GM13977 (cell line): ENCODE measurements at places on chromosomes 7 and 10.

DNA sequence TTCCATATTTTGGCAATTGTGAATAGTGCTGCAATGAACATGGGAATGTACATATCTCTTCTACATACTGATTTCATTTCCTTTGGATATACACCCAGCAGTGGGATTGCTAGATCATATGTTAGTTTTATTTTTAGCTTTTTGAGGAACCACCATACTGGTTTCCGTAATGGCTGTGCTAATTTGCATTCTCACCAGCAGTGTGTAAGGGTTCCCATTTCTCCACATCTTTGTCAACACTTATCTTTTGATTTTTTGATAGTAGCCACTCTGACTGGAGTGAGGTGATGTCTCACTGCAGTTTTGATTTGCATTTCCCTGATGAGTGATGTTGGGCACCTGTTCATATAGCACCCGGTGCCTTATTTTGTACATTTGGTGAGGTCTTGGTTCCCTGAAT, 519.6 kb downstream of the REEP3 start:
- DNase-seq, result no peak

DNA sequence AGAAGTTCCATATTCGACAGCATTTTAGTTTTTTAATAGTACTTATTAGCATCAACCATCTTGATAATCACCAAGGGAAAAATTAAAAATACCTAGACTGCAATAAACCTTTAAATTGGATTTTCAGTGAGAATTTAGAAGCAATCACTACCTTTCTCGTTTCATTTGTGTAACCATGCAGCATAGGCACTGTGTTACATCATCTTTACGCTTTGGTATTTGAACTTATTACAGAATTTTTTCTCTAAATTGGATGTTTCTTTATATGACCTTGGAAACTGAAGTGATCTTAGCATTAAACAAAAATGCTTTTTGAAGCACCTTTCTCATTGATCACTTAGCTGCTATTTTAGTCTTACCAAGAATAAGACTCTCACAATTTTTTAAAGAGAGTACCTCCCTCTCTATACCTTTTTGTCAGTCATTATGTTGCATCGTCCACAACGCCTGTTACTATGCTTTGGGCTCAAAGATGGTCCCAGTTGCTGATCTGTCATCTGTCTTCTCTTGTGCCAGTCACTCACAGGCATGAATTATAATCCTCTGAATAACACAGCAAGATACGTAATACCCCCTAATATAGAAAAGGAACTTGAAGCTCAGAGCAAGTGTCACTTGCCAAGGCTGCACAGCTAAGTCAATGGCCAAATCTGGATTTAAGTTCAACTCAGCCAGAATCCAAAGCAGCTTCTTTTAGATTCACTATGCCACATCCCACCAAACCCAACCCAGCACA, 19.6 kb upstream of the ASCC1 start:
- no peak for DNase-seq

DNA sequence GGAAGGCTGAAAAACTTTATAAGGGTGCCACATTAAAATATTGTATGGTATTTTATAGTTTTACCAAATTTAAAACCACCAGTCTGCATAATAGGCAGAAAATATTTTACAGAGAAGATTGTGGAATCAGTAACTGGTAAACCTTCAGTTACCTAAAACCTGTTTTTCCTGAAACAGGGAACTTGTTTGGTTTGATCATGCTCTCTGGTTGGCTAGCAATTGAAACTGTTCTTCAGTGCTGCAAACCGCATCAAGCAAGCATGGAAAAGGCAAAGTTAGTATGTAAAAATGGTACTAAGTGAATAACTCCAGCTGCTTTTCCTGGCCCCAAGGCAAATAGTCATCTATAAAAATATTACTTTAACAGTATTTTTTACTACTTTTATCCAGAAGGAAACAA, 316.9 kb upstream of the LRRN3 start:
- no peak for DNase-seq

DNA sequence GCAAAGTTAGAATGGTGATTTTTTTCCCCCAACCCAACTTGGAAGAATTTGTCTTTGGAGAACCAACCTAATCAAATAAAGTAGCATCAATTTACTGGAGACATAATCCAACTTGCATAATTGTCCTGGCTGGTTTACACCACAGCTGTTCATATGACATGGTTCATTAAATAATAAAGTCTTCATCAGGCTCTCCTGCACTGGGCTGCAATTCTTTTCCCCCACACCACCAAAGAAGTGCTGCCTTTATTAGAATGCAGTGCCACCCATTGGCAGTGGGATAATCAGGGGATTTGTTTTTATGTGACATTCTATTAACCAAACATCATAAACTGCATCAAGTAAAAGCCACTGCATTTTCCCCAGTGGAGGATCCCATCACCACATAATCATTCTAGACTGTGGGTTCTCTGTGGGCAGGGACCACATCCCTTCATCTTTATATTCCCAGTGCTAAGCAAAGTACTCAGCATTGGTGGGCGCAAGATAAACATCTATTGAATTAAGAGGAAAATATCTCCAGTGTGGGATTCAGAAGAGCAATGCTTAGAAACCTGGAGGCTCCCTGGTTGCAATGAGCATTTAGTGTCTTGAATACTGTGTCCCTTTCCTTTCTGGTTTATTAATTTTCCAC, 322.0 kb downstream of the KCNMA1 start:
- DNase-seq, result no peak

- no peak for DNase-seq
Measured at GRCh38 chr7:13041368-13041988, 354.0 kb downstream of the ARL4A start.

DNA sequence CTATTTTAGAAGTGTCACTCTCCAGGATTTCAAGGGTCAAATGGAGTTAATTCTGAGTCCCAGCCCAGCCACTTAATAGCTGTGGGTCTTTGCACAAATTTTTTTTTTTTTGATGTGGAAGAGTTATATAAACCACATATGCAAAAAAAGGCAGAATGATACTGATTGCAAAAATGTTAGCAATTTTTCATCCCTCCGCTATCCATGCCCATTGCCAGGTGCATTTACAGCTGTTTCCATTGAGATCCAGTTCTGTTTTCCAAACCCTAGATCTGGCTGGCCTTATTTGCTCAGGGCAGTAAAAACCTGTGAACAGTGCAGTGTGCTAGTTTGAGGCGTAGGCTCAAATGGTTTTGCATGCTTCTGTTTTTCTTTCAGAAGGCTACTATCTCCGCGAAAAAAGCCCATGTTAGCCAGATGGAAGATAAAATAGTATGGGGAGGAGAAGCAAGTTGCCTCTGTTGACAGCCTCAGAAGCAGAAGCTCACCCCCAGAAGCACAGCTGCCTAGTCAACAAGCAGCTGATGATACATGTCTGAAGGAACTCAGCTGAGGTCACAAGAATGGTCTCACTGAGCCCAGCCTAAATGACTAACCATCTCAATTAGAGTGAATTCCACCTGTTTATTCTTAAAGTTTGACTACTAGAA, 997 bp upstream of the ZNF138 start:
- DNase-seq, result no peak

DNA sequence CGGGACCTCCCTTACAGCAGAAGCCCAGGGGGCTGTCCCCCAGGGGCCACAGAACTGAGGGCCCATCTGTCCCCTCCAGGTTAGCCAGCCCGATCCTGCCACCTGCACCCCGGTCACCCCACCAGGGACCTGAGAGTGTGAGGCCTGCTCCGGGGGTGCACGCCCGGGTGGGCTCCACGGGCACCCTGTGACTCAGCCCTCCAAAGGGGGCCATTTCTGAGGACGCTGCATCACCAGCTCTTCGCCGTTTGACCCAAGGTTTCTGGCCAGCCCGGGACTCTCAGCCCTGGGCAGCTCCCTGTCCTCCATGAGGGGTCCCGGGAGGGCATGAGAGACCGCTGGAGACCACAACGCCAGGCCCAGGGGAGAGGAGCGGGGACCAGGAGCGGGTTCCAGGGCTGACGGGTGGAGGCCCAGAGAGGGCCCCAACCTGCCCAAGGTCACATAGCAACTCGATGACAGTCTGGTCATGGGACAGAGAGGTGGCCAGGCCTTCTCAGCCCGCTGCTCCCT, 79.3 kb downstream of the ELFN1 start:
- no peak for DNase-seq

DNA sequence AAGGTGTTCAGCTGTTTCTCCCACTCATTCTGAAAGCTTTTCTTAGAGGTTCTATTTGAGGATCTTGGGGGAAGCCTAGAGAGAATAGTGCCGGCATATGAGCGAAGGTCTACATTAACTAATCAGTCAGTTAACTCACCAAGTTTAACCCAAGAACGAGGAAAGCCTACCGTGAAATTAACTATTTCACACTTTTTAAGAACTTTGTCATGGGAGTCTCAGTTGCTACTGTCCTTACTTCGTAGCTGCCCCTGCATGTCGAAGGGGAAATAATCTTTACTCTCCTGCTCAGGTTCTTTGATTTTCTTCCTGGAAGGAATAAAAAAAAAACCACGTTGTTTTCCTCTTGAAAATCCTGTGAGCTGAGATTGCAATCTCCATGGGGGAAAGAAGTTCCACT, 115.1 kb downstream of the FRMD4A start:
- DNase-seq, result no peak

- DNase-seq, result no peak
Measured at GRCh38 chr10:70303730-70304129, 19.9 kb upstream of the NPFFR1 start.

DNA sequence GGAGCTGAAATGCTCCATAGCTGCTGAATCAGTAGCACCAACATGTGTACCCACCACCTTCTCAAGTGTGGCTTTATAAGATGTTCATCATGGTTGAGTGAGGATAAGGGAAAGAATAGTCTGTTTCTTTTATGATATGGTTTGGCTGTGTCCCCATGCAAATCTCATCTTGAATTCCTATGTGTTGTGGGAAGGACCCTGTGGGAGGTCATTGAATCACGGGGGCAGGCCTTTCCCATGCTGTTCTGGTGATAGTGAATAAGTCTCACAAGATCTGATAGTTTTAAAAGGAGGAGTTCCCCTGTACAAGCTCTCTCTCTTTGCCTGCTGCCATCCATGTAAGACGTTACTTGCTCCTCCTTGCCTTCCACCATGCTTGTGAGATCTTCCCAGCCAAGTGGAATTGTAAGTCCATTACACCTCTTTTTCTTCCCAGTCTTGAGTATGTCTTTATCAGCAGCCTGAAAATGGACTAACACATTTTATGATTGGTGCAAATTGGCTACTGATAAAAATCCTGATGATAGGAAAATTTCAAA, 799.9 kb downstream of the TNS3 start:
- no peak for DNase-seq

DNA sequence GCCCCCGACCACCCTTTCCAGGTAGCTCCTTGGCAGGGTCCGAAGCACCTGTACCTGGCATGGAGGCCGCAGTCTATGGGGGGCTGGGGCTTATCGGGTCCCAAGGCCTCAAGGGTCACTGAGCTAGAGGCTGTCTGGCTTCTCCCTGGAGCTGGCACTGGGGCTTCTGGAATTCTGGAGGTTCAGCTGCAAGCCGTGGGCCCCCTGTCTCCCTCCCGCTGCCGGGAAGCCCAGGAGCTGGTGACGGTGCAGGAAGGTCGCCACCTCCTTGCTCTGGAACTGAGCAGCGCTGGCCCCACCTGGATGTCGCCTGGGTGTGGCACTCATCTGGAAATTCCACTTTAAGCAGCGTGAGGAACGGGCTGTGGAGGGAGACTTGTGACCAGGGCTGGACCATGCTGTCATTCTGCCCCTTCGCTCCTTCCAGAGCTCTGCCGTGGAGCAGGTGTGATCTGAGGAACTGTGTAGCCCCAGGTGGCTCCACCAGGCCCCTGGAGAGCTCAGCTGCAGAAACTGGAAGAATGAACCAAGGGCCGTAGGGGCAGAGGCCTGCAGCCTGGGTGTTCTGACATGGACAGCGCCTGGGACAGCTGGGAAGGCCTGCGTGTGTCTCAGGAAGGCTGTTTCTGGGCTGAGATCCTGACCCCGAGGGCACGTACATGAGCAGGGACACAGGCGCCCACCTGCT, 129.7 kb upstream of the PPP2R2D start:
- DNase-seq, result no peak

DNA sequence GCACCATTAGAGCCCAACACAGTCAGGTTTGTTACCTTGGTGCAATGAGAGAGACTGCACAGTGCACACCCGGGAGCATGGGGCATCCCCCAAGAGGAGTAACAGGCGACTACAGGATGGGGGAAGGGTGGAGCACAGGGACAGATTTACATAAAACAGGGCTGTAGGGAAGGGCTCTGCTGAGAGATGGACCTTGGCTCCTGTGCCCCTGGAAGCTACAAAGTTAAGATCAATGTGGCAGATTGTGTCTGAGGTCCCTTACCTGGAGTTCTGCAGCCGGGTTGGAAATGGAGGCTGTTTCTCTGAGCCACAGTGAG, 13.7 kb upstream of the SLC18A3 start:
- DNase-seq, result no peak

- DNase-seq, result no peak
Measured at GRCh38 chr10:110632591-110633215, 11.4 kb upstream of the RBM20 start.

GRCh38 chr10:126691456-126691855, 21.0 kb upstream of the C10orf90 start:
- no peak for DNase-seq

- no peak for DNase-seq
Measured at GRCh38 chr7:152907042-152907761, 147.7 kb downstream of the ACTR3B start.

- DNase-seq, result no peak
Measured at GRCh38 chr10:86340176-86340990, 26.2 kb downstream of the GRID1 start.

GRCh38 chr7:106282390-106282789, 2.4 kb downstream of the NAMPT start:
- DNase-seq, result no peak

GRCh38 chr10:121702351-121703320, 104.4 kb upstream of the FGFR2 start:
- DNase-seq, result no peak

GRCh38 chr7:47483604-47484273, 98.2 kb downstream of the TNS3 start:
- no peak for DNase-seq

GRCh38 chr10:15316871-15317464, 54.1 kb downstream of the FAM171A1 start:
- no peak for DNase-seq

GRCh38 chr10:124092860-124093773, at the start of gene CHST15:
TSS of gene CHST15 (minus strand) at chr10:124093598. CDS start at chr10:124046212, 47,386 bp downstream.
- peak; percentile 56 for DNase-seq

- DNase-seq, result no peak
Measured at GRCh38 chr10:53839440-53840039, 961.5 kb downstream of the PCDH15 start.
